ENCODE measurements at places on chromosomes 7 and 10.

DNA sequence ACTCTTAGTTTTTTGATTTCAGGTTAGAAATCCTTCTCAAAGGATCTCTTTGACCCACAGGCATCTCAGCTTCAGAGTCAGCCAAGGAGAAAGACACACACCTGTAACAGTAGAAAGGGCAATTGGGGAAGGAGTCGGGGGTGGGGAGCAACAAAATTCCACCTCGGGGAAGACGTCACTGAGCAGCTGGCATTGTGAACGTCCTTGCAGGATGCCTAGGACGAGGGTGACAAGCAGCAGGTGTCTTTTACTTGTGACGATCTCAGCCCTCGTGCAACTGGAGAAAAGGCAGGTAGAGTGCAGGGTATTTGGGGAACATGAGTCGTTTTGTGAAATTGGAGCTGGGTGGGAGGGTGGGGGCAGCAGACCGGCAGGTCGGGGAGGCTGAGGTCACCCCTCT is 627.0 kb downstream of the ACTR3B start:
- DNase-seq, result no peak

DNA sequence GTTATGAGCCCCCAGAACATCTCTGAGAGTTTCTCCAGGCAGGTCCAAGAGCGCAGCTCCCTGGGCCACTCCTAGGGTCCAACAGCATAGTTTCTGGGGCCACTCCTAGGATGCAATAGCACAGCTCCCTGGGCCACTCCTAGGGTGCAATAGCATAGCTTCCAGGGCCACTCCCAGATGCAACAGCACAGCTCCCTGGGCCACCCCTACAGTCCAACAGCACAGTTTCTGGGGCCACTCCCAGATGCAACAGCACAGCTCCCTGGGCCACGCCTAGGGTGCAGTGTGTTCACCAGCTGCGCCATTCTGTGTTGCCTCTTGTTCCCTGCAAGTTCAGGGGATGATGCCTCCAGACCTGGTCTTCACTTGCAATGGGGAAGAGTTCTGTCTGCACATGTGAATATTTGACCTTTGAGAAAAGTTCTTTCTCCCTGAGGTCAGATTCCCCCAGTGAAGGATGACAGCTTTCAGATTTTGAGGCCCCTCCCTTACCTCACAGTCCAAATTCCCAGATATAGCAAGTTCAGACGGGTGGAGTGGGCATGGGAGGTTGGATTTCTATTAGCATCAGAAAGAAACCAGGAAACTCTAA is 43.0 kb upstream of the LEP start:
- no peak for DNase-seq

GRCh38 chr10:71536332-71536731 is 139.6 kb downstream of the CDH23 start:
- no peak for DNase-seq

DNA sequence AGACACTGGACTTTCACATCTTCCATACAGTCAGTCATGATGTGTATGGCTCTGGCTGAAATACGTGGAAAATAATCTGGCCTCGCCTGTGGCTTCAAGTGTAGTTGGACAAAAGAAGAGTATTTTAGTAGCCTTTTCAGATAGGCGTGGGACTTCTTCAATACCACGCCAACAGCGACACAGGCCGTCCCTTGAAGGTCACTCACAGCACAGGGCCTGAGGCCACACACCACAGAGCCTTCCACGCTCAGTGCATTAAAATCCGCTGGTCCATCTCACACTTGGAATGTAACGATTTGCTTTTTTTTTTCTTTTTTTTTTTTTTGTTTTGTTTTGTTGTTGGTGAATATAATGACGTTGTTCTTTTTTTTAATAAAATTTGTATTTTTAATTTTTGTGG is 51.8 kb upstream of the SUN1 start:
- DNase-seq, result no peak

- DNase-seq, result no peak
Measured at GRCh38 chr7:41730668-41731067, 27.8 kb upstream of the INHBA start.

DNA sequence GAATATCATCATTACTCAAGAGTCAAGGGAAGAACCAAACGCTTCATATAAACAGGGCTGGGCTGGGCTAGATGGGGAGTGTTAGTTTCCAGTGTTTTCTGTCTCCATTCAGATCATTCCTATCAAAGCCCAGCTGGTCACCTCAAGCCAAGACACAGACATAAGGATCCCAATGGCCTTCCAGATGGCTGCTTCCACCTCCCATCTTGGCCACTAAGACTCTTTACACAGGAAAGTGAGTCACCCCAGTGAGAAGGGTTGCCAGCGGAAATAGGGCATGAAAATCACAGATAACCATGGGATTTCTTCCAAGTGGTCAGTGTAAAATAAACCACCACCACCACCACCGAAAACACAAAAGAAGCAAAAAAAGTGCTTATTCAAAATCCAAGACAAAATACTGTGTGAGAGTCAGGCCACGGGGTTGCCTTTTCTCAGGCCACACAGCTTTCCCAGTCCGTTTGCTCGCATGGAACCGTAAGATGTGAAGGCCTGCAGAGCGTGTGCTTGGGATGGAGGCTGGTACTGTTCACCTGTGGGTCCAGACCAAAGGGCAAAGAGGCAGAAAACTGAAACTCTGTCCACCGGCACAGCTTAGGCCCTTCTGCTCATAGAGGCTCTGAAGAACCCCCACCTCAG is 5.6 kb downstream of the PRSS2 start:
- DNase-seq, result no peak

GRCh38 chr10:13046851-13047528 is 45.5 kb upstream of the CCDC3 start:
- DNase-seq, result no peak

DNA sequence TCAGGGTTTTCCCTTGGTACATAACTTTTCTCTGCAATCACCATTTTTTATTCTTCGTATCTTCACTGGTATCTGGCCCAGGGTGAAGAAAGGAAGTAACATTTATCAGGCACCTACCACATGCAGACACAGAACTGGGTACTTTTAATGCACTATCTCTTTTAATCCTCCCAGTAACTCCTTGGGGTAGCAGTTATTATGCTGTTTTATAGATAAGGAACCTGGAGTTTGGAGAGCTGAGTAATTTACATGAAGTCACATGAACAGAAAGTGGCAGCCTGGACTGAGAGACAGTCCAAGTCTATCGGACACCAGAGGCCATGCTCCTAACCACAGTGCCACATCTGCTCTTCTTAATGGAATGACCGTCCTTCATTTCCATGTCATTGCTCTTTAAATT is 117.1 kb upstream of the PODXL start:
- no peak for DNase-seq

DNA sequence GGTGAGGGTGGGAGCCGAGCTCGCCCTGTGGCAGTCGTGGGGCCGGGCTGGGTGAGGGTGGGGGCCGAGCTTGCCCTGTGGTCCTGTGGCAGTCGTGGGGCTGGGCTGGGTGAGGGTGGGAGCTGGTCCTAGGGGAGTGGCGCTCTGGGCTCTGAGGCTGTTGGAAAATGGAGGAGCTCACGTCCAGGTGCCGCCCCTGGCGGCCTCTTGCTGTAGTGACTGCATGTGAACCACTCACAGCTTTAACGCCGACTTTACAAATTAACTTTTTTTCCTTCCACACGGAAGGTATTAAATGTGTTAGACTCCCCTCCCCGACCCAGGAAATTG is 312.6 kb downstream of the WDR37 start:
- DNase-seq, result no peak

DNA sequence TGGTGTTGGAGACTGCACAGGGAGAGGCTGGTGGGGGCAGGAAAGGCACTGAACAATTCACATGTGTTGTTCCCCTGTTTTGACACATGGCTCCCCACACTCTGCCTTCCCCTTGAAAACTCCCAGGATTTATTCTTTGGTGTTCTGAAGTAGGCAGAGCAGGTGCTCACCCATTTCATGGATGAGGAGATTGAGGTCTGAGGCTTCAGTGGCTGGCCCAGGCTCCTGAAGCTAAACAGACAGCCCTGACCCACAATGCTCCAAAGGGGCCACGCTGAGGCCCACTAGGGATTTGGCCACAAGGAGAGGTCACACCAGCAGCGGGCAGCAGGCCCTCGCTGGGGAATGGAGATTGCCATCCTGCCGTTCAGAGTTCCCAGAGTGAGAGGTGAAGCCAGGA is 157.6 kb downstream of the SH3PXD2A start:
- DNase-seq, result no peak

DNA sequence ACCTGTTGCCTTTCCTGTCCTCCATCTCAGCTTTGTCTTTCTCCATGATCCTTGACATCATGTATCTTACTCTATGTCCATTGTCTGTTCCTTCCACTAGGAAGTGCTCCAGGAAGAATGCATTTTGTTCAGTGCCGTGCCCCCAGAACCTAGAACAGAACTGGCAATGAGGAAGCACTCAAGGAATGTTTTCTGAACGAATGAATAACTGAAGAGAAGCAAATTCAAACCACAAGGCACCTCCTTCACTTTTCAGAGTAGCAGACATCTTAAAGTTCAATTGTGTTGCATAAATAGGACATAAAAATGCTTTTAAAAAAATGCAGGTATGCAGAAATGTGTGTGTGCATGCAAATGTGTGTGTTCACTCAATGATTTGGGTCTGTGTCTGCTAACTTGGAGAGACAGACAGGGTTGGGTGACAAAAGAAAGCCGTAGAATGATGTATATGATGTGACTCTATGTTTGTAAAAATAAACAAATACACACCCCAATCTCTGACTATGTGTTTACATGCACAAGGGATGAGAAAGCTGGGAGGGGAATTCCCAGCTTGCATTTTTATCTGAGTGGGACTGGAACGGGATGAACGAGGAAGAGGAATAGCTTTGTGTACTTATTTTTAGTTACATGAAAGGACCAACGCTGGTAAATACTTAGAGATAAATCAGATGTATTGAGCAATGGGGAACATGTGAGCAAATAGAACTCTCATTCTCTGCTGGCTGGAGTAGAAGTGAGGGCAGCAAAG is 237.7 kb downstream of the FANK1 start:
- DNase-seq, result no peak

DNA sequence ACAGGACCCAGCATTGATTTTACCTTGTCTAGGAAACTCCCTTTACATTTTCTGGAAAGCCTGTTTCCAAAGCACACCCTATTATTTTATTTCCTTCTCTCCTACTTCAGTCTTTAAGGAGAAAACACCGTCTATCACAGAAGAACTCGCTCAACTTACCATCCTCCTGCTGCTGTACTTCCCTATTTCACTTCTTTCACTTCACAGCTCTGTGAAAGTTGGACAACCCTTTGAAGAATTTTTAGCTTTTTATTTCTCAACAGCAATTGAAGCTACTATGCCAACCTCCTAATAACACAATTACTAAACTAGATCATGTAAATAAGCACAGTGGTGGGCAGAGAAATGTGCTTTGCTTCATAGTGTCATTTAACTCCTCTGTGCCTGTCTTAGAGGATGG is 166.5 kb downstream of the TFEC start:
- no peak for DNase-seq

DNA sequence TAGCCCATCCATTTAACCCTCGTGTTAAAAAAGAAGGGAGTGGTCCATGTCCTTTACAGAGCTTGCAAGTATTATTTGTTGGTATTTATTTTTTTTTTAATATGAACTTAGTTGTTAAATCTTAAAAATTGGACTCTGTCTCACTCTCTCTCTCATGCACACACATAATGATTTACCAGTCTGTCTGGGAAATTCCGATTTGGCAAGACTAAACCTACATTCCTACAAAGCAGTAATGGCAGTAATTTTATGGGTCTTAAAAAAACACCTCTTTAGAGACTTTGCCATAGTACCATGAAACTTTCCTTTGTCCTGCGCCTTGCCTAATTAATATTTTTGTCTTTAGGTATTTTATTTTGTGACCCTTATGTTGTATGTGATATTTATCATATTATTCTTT is 239.5 kb upstream of the PPP1R3A start:
- DNase-seq, result no peak

- DNase-seq, result no peak
Measured at GRCh38 chr10:33506838-33507661, 172.6 kb upstream of the NRP1 start.

DNA sequence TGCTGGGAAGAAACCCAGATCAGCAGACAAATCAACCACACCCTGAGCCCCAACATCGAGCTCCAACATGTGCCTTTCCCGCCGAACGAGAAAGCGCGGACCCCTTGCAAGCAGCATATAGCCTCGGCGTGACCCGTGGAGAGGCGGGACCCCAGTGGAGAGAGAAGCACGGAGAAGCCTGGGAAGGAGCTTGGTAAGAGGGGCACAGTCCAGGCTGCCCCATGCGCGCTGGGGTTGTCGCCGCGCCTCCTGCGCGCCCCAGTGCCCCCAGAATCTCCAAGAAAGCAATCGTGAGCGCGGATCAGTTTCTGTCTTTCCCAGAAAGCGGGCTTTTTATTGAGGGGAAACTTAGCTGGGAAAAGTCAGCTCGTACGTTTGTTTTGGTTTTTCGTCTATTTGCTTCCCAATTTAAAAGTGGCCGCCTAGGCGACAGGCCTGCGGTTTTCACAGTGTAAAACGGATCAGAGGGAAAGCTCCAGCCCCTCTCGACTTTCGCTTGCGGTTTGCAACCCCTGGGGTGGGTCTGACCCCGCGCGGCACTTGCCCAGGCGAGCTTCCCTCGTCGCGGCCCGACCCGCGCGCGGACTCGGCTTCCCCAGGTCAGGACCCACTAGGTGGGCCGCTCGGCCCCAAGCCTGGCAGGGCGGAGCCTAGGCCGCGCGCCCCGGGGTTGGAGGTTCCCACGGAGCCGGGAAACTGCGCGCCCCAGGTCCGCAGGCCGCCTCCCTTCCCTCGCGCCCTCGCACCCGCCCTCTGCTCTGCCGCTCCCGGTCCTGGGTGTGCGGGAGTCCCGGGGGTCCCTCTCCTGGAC is 31.1 kb downstream of the SKIDA1 start:
- DNase-seq, result no peak

DNA sequence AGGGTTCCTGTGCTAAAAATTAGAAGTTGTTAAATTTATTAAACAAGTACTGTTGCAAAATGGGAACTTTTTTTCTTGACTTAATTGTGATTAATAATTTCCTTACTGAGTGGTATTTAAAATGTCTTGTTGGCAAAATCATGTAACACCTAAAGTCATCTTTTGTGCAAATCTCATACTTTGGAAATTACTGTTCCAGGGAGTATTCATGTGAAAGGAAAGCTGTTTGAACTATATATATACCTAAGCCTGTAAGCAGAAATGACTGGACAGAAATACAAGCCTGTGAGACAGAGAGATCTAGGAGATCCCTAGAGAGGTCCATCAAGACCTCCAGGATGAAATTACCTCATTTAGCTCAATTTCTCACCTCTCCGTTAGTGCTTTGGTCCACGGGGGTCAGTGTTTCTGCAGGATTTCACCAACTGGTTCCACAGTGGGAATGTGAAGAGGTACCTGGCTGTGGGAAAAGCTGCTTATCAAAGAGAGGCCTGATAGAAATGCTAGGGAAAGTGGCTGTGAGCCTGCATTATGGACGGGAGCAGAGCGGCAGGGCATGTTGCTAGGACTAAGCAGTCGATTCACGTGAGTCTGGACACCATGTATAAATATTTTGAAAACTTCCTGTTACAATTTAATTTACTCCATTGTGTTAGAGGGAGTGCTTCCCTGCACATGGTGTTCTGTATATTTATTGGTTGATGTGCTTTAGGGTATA is 7.9 kb downstream of the LUC7L2 start:
- no peak for DNase-seq

Data from renal cortex interstitium (tissue), 15 donors.